ENCODE measurements at places on chromosomes 4 and X.

GRCh38 chr4:185567381-185568376 lies 32.4 kb upstream of the PDLIM3 start:
- DNase-seq = no peak

DNA sequence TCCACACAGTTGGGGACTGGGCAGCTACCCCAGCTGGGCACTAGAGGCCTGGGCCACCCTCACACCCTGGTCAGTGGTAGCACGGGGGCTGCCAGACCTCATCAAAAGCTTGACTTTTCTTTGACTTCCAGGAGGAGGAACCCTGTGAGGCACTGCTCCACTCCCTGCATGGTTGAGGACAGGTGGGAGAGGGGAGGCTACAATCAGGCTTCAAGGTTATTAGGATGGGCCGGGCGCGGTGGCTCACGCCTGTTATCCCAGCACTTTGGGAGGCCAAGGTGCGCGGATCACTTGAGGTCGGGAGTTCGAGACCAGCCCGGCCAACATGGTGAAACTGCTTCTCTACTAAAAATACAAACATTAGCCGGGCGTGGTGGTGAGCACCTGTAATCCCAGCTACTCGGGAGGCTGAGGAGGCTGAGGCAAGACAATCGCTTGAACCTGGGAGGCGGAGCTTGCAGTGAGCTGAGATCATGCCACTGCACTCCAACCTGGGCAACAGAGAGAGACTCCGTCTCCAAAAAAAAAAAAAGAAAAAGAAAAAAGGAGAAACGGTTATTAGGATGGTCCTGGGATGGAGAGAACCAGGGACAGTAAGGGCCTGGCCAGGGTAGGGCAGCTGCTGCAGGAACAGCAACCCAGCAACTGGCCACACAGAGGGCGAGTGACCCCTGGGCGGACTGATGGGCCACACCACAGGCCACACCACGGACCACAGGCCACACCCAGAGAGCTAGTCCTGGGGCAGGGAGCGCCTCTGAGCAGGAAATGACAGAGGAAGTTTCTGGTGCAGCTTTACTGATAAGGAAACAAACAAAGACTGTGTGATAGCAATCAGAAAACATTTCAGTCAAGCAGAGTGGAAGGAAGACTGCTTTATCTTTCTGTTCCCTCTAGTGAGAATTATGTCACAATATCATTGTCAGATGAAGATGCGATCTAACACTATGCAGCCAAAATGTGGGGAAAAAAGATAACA lies 20.5 kb upstream of the OPN1LW start:
- no peak for DNase-seq

GRCh38 chr4:76426272-76426671 lies 5.3 kb upstream of the CCDC158 start:
- no peak for DNase-seq

GRCh38 chr4:31058656-31059055 lies 338.5 kb downstream of the PCDH7 start:
- DNase-seq = no peak

- DNase-seq = no peak
Measured at GRCh38 chrX:109959356-109959871, 43.5 kb upstream of the TMEM164 start.

GRCh38 chr4:102868781-102869568 lies at the start of gene CISD2:
CISD2 (plus strand) TSS chr4:102868992; CDS start chr4:102869085, 93 bp downstream.
- DNase-seq = peak; percentile 97

DNA sequence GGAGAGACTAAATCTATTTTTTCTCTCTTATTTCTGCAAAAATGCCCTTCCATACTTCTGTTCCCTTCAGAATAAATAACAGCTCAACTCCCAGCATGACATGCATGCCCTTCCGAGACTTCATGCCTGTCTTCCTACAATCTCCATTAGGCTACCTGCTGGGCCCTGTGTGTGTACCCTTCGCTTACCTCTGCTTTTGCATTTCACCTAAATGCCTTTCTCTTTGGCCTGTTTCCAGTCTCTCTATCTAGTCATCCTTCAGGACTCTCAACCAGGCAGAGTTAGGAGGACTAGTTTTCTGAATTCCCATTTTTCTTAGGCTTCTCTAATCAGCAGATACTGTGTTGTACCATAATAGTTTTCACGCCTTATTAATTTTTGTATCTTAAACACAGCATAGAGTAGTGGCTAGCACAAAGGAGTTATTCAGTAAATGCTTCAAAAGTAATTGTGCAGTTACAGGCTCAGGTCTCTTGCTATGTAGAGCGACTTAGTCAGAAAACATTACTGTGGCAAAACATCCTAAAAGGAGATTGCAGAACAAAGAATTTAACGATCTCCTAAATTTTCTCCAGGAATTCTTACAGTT lies 20.5 kb downstream of the SEPTIN11 start:
- peak; percentile 75 for DNase-seq

GRCh38 chrX:40267334-40268187 lies 169.8 kb upstream of the BCOR start:
- no peak for DNase-seq

DNA sequence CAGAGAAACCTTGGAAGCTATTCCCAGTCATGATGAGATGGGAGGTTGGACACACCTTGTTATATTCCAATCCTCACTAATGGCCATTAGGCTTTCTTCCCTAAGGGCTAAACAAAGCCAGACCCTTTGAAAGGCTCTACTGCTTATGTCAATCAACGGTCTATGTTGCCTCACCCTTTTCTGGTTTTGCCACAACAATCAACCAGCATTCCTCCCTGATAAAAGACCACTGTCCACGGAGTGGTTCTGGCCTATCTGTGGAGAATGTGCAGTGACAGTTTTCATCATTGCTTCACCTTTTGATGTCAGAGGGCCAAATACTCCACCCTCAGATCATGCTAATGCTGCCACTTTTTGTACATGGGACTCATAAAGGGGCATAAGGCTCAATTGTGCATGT lies 913.4 kb downstream of the RPA4 start:
- no peak for DNase-seq

GRCh38 chrX:39602195-39602594 lies 495.6 kb downstream of the BCOR start:
- DNase-seq = no peak

DNA sequence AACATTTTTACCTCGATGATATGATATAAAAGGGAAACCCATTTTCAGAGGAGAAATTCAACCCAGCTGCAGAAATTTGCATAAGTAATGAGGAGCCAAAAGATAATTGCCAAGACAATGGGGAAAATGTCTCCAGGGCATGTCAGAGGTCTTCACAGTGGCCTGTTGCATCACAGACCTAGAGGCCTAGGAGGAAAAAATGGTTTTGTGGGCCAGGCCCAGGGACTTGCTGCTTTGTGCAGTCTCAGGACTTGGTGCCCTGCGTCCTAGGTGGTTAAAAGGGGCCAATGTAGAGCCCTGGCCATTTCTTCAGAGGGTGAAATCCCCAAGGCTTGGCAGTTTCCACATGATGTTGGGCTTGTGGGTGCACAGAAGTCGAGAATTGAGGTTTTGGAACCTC lies 106.9 kb downstream of the CPXCR1 start:
- DNase-seq = no peak

DNA sequence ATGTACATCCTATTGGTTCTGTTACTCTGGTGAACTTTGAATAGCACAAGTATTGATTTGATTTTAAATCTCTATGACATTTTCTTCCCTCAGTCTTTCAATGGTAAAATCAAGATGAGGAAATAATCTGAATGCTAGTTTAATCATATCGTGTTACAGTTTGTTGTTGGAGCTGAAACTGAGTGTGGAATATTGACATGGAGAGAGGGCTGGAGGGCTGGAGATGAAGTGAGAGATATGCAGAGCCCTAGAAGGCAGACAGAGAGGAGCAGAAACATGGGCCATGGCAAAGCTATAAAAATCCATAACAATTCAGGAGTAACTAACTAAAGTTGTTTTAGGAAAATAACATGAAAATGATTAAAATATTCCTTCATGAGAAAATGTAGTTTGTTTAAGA lies 141.1 kb downstream of the BANK1 start:
- no peak for DNase-seq

- DNase-seq = no peak
Measured at GRCh38 chrX:35842674-35843073, 44.5 kb downstream of the MAGEB16 start.

GRCh38 chr4:176856421-176856820 lies 63.7 kb upstream of the VEGFC start:
- no peak for DNase-seq

- DNase-seq = no peak
Measured at GRCh38 chr4:47500776-47501175, 15.7 kb downstream of the ATP10D start.

DNA sequence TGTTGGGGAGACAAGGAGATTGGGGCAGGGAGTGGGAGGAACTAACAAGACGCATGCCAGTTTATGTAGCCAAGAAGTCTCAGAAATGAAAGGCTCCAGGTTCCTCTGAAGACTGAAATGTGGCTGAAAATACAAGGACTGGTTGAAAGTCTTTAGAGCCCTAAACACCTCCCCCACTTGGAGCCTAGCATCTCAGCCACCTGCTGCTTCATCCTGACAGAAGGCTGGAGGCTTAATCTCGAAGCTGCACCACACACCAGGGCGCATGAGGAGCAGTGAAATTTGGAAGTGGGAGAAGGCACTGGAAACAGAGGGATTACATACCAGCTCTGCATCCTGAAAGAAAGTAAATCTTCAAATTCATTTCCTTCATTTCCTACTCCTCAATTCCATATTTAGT lies 160.7 kb upstream of the FTHL17 start:
- DNase-seq = no peak

GRCh38 chr4:112908511-112908910 lies 140.9 kb upstream of the ANK2 start:
- no peak for DNase-seq

- DNase-seq = no peak
Measured at GRCh38 chr4:145195167-145195952, 15.0 kb upstream of the OTUD4 start.

DNA sequence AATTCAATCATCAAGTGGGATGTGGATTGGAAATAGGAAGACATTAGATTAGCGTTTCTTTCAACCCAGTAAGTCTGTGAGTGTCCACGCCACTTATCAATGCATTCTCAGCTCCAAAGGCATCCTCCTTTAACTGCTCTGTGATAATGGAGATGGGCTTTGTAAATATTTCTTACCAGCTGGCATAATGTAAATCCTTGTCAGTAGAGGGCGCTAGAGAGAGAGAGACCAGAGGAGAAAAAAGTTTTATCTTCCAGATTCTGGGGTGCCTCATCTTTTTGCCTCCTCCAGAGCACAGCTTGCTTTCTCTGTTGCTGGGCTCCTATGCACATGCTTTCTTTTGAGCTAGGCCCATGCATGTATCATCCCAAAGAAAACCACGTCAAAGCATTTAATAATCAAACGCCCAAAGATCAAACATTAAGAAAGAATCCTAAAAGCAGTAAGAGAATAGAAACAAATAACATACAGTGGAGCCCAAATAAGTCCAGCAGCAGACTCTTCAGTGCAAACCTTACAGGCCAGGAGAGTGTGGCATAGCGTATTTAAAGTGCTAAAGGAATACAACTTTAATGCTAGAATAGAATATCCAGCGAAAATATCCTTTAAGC lies 9.6 kb upstream of the MTMR1 start:
- DNase-seq = peak; percentile 30

DNA sequence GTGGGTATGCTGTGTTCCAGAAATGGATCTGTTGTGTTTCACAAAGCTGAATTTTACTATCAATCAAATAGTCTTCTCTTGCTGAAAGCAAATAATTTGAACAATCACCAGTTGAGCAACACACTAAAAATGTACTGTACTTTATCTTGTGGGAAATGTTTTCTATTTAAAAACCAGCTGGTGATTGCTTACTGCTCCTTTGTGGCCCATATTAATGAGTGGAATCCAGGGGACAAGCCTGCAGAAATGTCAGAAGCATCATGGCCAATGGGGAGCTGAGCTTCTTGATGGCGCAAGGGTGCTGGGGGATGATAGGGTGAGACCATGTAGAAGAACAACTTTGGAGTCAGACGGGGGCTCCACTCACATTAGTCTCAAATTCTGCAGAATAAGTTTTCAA lies 346.2 kb downstream of the ARHGAP10 start:
- DNase-seq = no peak

DNA sequence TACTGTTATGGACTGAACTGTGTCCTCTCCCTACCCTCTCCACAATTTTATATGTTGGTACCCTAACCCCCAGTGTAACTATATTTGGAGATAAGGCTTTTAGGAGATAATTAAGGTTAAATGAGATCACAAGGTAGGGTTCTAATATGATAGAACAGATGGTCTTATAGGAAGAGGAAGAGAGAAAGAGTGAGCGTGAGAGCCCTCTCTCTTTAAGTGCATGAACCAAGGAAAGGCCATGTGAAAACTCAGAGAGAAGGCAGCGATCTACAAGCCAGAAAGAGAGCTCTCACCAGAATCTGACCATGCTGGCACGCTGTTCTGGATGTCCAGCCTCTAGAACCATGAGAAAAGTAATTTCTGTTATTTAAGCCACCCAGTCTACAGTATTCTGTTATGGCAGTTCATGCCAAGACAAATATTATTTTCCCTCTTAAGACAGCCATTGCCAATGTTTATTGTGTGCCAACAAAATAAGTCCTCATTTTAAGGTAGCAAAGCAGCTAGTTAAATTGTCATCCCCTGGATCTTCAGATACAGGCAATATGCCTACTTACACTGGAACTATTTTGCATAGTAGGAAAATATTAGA lies 336.2 kb downstream of the MID1IP1 start:
- no peak for DNase-seq

DNA sequence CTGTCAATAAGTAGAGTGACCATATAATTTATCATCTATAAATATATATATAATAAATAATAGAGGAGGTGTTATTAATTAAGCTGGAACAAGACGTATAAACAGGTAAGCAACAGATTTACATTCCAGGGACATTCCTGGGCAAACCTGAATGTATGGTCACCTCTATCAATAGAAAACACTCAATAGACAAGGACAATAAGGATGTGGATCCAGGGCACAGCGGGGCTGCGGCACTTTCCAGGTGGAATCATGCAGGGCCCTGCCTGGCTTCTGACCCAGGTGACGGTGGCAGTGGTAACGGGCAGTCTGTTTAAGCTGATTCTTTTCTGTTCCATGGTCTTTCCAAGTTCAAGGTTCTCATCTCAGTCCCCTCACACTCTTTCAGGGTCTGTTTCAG lies 22.5 kb downstream of the ENPEP start:
- DNase-seq = peak; percentile 7

DNA sequence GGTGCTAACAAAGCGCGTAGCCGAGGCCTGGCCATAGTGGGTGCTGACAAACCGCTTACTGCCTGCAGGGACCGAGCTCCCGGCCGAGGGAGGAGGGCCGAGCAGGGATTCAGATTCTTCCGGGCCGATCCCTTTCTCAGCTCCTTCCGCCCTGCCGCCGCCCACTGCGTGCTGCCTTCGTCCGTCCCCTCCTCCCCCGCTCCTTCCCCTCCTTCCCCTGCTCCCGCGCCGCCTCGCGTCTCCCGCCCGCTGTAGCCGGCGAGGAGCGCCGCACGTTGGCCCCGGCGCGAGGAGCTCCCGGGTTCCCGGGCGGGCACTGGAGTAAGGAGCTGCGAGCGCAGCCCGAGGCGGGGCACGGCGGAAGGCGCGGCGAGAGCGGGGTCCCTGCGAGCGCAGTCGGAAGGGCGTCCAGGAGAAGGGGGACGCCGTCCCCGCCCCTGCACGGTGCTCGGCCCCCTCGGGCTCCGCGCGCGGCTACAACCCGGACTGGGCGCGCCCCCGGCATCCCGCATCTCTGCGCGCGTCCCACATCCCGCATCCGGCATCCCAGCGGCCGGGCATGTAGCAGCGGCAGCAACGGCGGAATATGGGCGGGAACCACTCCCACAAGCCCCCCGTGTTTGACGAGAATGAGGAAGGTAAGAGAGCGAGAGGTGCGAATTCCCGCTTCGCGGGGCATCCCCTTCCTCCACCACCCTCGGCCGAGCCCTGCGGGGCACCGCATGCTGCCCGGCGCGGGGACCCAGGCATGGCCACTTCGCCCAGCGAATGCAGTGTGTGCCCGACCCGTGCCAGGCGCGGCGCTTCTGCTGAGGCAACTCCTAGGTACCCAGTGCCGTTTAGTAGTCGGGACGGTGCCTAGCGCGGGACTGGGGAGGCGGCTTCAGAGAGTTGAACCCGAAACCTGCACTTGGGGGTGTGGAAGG lies at the start of gene STK32B:
STK32B (plus strand) TSS at position 203 of the 926 bp plus-strand sequence.
- DNase-seq = peak; percentile 82
